ENCODE measurements at places on chromosomes 4 and X. TPM values are rescaled to one million over a fixed set of nuclear protein-coding genes. Genes with fewer than 3 reads are reported as not detected.

GRCh38 chrX:39904816-39905537 lies 192.8 kb downstream of the BCOR start:
- DNase-seq: no peak

- no peak for DNase-seq
Observed at GRCh38 chr4:109973529-109973905, 60.8 kb downstream of the EGF start.

DNA sequence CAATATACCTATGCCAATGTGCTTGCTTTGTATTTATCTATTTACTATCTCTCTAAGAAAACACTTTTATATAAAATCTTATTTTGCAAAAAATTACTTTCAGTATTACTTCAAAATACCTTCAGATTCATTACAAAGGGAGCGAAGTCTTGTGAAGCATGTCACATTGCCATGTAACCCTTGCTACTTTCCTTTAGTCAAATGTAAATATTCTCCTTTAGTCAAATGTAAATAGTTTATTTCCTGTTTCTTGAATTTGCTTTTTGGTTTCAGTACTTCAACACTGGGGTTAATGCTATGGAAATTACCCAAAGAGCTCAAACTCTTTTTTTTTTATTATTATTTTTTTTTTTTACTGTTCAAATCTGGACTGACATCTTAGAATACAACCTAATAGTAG lies 383.3 kb downstream of the GRXCR1 start:
- no peak for DNase-seq

Gene GPR34
- 0.09 TPM for polyA plus RNA-seq

DNA sequence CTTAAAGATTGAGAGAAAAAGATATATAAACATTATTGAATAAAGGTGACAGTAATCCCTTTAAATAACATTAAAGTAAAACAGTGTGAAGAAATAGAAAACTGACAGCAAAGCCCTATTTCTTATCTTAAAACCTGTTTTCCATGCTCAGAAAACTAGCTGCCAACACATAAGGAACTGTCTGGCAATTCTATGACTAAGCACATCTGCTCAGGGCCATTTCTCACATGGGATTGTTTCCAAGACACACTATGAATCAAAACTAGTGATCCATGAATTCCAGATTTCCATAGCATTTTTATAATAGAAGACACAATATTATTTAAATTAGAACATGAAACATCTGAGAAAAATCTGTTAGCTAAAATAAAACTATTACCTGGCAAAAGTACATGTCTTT lies 113.4 kb downstream of the SCLT1 start:
- DNase-seq: peak; percentile 38

Gene CXCL10
- polyA plus RNA-seq: not detected

DNA sequence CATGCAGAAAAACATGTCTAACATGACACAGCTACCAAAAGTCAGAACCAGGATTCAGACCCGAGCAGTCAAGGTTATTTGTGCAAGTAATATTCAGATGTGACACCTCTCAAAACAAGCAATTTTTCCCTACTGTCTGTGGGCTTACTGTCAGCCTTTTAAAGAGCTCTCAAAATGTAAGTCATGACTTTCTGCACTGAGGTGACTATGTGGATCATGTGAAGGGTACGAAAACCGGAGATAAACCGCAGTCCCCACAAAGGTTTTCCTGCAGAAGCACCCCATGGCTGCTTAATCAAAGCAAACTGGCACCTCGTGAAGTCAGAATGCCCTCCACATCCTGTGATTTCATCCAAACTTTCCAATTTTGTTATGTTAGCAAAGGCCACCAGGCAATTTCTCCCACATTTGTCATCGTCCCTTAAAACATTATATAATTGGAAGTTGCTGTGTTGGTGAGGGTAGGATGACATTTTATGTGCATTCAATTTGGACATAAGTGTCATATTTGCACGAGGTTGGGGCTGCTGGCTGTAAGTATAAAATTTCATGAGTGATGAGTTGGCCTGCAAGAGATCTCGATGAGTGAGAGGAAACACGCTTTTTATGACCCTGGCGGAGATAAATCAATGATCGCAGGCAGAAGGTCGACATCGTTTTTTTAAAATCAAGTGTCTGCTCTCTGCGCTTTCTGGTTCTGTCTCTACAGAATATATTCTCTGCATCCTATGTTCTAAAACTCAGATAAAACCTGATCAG lies 161.2 kb downstream of the STK32B start:
- no peak for DNase-seq

GRCh38 chr4:85722807-85723206 lies 247.9 kb downstream of the ARHGAP24 start:
- DNase-seq: no peak

DNA sequence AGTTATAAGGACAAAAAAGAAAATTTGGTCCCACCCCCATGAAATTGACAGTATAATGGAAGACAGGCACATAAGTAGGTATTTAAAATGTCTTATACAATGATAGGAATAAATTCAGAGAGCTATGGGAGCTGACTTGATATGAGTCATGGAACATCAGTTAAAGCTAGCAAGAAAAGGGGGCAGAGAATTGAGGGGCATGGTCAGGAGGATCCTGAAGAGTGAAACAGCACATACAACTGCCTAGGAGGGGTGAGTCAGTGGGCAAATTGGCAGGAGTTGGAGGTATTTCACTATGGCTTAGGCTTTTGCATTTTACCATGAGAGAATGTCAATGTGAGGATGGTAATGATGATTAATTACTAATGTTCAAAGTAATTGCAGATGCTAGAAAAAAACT lies 95.4 kb upstream of the BANK1 start:
- no peak for DNase-seq

DNA sequence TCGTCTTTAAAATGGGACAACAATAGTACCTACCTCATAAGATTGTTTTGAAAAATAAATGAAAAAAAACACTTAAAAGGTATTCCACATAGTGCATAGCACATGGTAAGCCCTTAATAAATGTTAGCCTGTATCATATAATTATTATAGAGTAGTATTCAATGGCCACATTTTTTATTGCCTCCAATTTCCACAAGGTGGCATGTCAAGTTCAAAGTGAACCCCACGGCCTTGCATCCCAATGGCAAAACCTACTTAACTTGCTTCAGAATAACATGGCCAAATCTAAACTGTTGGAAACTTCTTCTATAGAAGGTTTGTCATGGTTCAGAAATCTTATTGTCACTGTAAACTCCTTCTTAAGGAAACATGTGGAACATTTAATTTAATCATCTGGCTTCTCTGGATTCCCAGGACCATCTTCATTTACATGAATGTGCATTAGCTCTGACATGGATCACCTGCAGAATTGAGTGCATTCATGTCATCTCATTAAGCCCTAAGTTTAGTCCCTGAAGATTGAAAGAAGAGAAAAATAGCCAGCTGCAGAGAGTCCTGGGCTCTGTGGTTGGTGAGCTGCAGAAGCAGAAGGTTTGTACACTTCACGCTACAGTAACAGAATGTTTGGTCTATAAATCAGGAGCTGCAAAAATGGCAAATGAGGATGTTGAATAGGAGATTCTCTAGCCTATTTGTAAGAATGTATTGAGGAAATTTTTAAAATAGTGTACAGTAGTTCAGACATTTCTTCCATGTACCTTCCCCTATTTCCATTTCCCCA lies 61.0 kb downstream of the ANXA3 start:
- peak; percentile 41 for DNase-seq

Gene SCARB2
- polyA plus RNA-seq: 47.2 TPM

DNA sequence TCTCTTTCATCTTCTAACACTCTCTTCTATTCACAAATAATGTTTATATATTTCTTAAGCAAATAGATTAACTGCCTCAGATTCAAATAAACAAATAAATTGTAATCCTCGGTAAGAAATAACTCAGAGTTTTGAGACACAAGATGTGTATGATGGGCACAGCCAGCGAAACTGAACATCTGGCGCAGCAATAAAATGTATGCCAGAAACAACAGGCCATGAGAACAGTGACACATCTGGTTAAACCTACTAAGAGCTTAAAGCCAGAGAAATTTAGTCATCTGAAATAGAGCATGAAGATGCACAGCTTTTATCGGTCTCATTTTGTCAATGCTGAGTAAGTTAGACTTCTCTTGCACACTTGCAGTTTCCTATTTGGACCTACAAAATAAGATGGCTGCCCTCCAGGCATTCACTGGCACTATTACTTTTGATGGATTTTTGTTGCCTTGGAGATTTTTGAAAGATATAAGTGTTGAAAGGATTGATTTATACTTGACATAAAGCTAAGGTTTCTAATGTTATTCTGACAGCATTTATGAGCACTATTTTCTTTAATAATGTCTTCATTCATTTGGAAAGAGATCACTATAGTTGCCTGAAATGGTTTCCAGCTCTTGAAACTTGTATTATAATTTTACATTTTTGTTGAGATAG lies 1444.0 kb downstream of the PCDH18 start:
- no peak for DNase-seq

GRCh38 chr4:154719087-154719486 lies 24.7 kb upstream of the LRAT start:
- peak; percentile 14 for DNase-seq

GRCh38 chr4:10623241-10623640 lies 61.3 kb downstream of the CLNK start:
- DNase-seq: no peak

Gene MAGED4B
- 2.3 TPM for polyA plus RNA-seq

- no peak for DNase-seq
Observed at GRCh38 chr4:78630615-78631014, 79.0 kb downstream of the ANXA3 start.

GRCh38 chrX:72123471-72124185 lies 8.1 kb downstream of the RTL5 start:
- DNase-seq: no peak

DNA sequence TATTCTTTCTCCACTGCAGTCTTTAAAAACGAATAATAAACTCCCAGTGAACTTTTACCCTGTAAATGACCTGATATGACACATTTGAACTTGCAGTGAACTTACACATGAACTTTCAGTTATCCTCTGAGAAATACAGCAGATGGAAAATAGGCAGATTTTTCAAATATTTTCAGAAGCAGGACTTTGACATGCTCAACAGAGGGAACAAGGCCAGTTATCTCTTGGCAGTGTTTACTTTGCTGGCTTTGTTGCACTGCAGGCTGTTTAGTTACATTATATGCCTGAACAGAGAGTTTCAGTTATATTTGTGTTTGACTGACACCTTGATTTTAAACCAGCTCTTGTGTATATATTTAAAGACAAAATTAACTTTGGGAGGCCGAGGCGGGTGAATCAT lies 47.6 kb upstream of the FGG start:
- no peak for DNase-seq

Gene RBMXL3
- not detected for polyA plus RNA-seq

Gene TMPRSS11F
- not detected for polyA plus RNA-seq

DNA sequence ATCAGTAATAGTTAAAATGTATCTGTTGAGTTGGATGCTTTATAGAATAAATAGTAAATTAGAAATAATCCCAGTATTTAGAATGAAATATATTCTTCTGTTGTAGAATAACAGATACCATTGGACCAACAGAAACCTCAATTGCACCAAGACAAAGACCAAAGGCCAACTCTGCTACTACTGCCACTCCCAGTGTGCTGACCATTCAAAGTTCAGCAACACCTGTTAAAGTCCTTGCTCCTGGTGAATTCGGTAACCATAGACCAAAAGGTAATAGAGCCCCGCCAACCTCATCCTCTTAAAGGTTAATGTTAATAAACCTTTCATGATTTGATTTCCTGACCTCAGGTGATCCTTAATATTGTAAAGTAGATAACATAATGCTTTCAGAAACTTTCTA lies 73.8 kb downstream of the PAQR3 start:
- DNase-seq: no peak

DNA sequence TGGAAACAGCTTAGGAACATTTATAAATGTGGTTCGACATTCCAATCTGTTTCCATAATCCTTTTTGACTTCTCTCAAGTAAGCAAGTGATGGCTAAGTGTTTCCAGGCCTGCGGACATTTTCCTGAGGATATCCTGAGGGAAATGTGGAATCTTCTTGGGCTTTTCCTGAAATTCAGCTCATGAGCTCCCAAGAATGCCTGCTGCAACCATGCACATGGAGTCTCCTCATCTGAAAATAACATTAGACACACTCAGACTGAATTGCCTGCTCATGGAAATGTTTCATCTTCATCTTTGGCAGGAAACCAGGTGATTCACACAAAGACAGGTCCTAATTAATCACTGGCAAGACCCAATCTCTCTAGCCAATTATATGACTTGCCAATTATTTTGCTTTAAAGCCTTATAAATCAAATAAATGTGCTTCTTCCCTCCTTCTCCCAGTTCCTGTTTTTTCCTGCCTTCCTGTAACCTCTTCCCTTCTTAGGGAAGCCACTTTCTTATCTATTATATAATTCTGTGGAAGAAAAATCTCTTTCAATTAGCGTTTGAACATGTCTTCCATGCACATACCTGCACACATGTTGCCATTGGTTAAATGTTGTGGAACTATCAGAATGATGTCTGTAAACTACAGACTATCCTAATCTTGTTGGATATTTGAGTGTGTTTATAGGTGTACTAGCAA lies 104.6 kb upstream of the MXRA5 start:
- DNase-seq: no peak

- DNase-seq: no peak
Observed at GRCh38 chr4:155085843-155086530, 122.4 kb upstream of the NPY2R start.

GRCh38 chrX:127578395-127578794 lies 473.8 kb downstream of the ACTRT1 start:
- no peak for DNase-seq

Measured in A549 (cell line).